Stimulated activated CD8-positive, alpha-beta memory T cell treated with anti-CD3 and anti-CD28 coated beads, Interleukin-15, amount 100 ng/mL, for 24 hours (primary cell): ENCODE measurements at places on chromosomes 16 and 17.
A peak's percentile ranks its signal among the peaks of the same experiment; 100 is the strongest.

GRCh38 chr17:81681672-81682071, 1.9 kb downstream of the ARL16 start:
- DNase-seq, result no peak

GRCh38 chr17:60390925-60391470, 935 bp downstream of the USP32 start:
- no peak for DNase-seq

DNA sequence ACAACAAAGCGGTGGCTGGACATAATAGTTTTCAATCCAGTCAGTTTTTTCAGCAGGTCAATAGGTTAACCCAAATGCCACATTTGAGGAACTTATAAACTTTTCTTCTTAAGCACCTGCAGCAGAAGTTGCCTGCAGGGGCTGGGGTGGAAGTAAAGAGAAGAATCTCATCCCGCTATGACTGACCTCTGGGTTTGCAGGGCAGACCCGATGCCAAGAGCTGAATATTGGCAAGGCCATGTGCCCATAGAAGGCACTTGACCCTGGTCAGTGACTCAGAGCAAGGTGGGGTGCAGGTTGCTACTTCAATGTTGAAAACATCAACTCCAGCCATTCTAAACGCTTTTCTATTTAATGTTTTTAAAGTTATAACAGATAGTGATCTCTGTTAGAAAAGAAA, 17.9 kb upstream of the SMPD3 start:
- no peak for DNase-seq

DNA sequence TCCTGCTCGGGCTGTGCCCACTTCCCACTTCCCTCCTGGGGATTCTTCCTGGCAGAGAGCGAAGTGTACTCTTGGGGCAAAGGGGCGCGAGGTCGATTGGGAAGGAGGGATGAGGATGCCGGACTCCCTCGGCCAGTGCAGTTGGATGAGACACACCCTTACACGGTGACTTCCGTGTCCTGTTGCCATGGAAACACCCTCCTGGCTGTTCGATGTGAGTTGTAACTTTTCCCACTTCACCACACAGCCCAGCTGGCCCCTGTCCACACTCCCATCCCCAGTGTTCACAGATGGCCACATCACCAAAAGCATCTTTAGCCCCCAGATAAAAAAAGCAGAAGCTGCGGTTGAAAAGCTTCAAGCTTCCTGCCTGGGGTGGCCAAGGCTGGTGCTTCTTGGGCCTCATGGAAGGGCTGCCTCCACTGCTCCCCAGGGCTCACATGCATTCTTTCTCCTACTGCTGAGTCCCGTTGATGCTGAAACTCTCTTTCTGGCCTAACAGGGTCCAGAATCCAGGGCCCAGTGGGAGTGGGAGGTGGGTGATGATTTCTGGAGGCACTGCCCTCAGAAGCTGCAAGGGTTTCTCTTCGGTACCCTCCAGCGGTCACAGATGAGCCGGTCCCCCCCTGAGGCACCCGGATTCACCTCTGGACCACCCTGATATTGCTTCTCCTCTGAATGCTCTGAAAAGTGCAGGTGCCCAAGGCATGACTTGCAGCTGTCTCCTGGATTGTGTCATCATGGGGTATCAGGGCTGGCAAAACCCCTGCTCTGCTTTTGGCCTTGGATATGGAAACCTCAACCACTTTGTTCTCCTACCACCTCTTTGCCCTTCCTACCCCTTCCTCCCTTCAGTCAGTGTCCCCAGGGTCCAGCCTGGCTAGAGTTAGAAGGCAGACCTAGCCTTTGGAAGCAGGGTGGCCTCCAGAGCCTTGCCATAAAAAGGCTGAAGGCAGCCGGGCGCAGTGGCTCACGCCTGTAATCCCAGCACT, 2.2 kb upstream of the TRAF4 start:
- no peak for DNase-seq

- DNase-seq, result no peak
Observed at GRCh38 chr16:4537376-4538343, 913 bp downstream of the CDIP1 start.

DNA sequence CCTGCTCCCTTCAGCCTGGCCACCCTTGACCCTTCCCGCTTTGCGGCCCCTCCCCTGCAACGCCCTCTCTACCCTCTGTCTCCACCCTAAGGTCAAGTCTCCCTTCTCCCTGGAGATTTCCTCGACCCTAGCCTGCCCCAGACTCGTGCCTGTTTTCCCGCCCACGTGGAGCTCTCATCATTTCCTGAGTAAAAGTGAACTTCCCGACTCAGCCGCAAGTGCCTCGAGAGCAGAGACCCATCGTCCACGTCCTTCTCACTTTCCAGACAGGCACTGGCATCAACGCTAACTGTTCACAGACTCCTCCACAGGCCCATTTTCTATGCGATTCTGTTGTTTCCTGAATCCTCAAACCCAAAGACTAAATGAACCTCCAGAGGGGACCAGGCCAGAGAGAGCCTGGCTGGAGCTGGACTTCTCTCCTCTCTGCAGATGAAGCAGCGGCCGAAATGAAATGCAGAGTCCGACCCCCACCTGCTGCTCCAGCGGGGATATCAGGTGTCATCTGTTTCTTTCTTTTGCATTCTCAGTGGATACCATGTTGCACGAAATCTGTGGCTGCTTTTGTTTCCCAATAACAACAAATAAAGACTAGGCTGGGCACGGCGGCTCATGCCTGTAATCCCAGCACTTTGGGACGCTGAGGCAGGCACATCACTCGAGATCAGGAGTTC, 52.5 kb downstream of the RTN4RL1 start:
- DNase-seq, result no peak

GRCh38 chr17:3963237-3964201, 718 bp downstream of the ATP2A3 start:
- no peak for DNase-seq

- DNase-seq, result no peak
Observed at GRCh38 chr17:61380217-61380835, 19.3 kb upstream of the TBX2 start.

GRCh38 chr17:859824-860195, 77.7 kb downstream of the MRM3 start:
- DNase-seq, result no peak

DNA sequence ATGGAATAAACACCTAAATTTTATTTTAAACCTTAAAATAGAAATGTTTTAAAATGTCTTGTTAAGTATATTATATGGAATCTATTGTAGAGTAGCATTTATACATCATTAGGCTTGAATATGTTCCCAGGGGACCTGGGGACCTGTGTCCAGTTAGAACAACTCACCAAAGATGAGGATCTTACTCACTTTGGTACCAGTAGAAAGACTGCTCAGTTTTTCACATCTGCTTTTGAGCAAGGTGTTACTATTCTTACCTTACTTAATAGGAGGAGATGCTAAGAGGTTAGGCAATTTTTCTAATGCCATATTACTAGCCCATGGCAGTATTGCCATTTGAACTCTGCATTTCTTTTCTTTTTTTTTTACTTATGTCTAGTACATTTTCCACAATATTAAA, 14.7 kb downstream of the STXBP4 start:
- DNase-seq, result no peak

DNA sequence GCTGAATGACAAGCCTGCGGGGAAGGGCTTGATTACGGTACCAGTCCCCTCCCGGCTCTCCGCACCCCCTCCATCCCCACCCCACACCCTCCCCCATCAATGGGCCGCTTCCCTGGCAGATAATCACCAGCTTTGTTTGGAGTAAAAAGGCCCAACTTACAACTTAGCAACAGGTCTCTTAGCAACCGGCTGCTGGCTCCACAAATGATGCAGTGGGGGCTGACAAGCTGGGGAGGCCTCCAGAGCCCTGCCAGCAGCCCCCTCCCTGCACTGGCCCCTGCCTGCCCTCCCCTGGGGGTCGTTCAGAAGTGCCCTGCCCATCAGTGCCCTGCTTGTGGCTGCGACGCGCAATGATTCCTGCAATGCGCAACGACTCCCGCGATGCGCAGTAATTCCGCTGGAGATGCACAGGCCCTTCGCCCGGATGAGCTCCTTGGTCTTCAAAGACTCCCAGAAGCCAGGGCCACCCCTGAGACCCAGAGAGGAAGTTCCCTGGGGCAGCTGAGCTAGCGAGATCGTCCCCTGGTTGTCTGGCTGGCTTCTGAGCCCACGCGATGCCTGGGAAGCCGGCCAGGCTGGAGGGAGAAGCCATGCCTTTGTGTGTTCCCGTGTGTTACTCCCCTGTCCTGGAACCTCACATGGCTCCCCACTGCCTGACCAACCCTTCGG, 23.3 kb downstream of the CPNE2 start:
- no peak for DNase-seq

DNA sequence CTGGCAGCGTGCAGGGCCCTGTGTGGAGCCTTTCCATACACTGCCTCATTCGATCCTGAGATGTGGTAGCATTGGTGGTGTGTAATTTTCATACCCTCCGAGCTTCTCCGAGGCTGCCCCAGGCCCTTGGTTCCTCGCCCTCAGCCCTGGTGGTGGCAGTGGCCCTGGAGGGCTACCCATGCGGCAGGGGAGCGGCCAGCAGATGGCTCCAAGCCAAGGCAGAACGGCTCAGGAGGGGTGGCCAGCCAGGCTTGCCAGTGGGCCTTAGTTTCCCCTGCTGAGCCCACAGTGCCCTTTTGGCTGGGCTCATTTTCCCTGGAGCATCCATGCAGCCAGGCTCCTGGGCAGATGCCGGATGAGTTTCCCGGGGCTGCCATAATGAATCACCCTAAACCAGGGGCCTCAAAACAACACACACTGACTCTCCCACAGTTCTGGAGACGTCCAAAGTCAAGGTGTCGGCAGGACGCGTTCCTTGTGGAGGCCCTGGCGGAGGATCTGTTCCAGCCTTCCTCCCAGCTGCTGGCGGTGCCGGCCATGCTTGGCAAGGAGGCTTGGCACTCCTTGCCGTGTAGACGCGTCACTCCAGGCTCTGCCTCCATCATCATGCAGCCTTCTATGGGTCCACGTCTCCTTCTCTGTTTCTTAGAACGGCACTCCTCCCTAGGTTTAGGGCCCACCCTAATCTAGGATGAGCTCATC, 158.8 kb upstream of the GSE1 start:
- no peak for DNase-seq

GRCh38 chr16:87948119-87948545, 3.1 kb upstream of the BANP start:
- no peak for DNase-seq

DNA sequence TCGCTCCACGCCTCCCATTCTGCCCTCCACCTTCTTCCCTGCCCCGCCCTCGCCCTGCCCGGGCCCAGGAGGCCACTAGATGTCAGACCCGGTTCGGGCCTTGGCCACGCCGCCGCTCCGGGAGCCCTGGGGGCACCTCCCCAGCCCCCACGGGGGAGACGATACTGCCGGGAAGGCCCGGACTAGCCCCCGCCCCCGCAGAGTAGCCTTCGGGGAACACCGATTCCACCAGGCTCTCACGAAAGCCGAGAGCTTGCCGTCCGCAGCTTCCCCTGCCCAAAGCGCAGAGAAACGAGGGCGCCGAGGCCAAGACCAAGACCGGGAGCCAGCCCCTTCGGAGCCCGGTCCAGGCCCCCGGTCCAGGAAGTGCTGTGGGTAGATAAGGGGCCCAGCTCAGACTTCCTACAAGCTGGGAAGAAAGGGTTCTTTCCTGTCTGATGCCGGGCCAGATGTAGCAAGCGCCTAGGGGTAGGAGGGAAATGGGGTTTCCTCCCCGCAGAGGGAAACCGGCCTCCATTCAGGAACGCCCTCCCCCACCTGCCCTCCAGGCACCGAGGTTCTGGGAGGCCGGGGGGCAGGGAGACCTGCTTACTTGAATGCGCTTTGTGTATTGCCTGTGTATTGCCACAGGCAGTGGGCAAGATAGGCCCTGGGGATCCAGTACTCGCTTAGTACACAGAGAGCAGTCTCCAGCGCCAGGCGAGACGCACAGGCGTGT, 806 bp upstream of the CYB561 start:
- DNase-seq, result peak; percentile 22

DNA sequence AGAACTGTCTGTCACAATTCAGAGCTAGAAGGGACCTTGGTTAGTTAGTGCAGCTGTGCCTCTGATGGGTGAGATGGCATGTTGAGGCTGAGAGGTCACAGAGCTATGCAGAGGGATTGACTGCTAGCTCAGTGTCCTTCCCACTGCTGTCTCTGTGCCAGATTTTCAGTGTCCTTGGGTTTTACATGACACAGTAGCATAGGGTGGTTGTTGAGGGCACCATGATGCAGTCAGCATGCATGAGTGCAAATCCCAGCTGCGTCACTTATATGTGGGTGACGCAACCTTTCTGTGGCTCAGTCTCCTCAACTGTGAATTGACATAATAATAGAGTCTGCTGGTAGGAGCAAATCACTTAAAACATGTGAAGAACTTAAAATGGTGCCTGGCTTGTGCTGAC, 2.7 kb downstream of the MT1A start:
- DNase-seq, result no peak

DNA sequence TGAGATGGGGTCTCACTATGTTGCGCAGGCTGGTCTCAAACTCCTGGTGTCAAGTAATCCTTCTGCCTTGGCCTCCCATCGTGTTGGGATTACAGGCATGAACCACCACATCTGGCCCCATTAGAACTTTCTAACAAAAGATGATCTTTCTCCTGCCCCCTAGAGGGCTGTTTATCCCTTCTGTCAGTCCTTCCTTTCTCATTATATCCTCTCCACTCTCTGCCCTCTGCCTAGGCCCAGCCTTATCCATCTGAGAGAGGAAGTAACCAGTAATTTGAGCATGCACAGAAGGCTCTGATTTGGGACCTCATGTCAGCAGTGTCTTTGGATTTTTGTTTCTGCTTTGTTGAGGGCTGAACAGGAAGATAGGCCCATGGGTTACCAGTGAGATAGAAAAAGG, 4.4 kb upstream of the DHX40 start:
- no peak for DNase-seq

GRCh38 chr17:77782201-77782600, 176.3 kb upstream of the TNRC6C start:
- no peak for DNase-seq

DNA sequence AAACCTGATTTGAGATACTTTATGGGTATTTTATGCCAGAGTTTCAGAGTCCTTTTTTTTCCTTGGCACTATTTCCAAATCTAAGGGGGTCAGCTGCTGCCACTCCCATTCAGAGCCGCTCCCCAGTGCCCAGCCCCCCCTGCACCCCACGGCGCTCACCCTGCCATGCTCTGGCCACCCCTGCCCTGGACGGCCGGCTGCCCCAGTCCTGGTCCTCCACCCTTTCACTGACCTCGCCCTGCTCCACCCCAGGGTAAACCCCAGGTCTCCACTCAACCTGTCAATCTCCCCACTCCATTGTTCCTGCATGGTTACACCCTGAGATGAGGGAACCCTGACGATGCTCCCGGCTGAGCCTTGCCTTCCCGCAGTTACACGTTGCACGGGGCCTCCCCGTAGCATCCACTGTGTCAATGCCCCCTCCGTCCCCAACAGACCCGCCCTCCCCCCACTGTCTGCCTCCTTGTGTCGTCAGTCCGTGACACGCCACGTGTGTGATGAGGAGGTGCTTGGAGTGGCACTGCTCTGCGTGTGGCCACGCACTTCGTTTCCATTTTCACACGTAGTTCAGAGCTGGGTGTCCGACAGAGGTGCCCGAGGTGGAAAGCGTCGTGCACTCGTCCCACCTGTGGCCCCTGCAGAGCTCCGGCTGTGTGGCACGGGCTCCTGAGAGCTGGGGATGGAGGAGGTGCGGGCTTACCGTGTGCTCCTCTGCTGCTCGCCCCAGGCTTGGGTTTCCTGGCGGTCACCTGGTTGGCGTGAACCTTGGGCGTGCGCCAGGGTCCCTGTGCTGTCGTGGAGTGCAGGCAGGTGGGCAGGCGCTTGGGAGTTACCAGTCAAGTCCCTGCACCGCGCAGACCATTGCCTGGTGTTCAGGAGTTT, 116.5 kb downstream of the BANP start:
- DNase-seq, result no peak

- no peak for DNase-seq
Observed at GRCh38 chr17:62188713-62189112, 123.6 kb upstream of the MED13 start.

GRCh38 chr17:60047590-60047989, 31.1 kb downstream of the HEATR6 start:
- no peak for DNase-seq

- no peak for DNase-seq
Observed at GRCh38 chr17:55570391-55570790, 59.1 kb upstream of the SMIM36 start.
